Esophagus muscularis mucosa (tissue), 4 donors: ENCODE measurements at places on chromosomes 11 and 22. TPM values are rescaled to one million over a fixed set of nuclear protein-coding genes. Genes with fewer than 3 reads are reported as not detected.

The OR5A1 gene
- total RNA-seq: not detected

The AGBL2 gene
- total RNA-seq: not detected

The NARS2 gene
- total RNA-seq: 10.4 TPM

The CHRNA10 gene
- 1.9 TPM for total RNA-seq

The OR52H1 gene
- not detected for total RNA-seq

The TMPRSS13 gene
- not detected for total RNA-seq

The FAM181B gene
- 1.2 TPM for total RNA-seq

The CCDC116 gene
- 0.99 TPM for total RNA-seq
